ENCODE measurements at places on chromosomes 4 and X. TPM values are rescaled to one million over a fixed set of nuclear protein-coding genes. Genes with fewer than 3 reads are reported as not detected.

- H3K27me3 ChIP-seq: no peaks in the 10 kb centered on the region
- H3K27ac ChIP-seq: no peak overlapping the region
- no peaks in the 10 kb centered on the region for H3K36me3 ChIP-seq
- no peak overlapping the region for H3K4me3 ChIP-seq
- DNase-seq: no peak
Measured at GRCh38 chr4:77284036-77284435, 127.0 kb downstream of the CCNG2 start.

TKTL2 gene
- total RNA-seq: not detected

DNA sequence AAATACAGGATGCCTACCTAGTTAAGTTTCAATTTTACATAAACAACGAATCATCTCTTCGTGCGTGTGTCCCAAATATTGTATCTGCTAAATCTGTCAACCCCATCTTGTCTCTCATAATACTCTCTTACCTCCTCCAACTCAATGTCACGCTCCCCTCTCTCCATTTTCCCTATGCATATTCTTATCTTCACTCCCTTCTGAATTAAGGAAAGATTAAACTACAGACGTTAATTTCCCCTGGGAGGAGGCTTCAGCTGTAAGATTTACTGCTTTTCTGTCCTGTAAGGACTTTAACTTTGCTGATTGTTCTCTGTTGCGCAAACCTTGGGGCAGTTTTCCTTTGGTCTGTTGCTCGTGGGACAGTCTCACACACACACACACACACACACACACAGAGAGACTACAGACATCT, 455 bp upstream of the ABCB7 start:
- peak; percentile 50 for DNase-seq
- no peaks in the 10 kb centered on the region for H3K27me3 ChIP-seq
- H3K4me1 ChIP-seq: no peaks in the 10 kb centered on the region
- H3K4me3 ChIP-seq: peak overlapping the region; percentile 89
- no peaks in the 10 kb centered on the region for H3K36me3 ChIP-seq
- peak overlapping the region; percentile 69 for H3K27ac ChIP-seq

FGFBP2 gene
- total RNA-seq: not detected

DNA sequence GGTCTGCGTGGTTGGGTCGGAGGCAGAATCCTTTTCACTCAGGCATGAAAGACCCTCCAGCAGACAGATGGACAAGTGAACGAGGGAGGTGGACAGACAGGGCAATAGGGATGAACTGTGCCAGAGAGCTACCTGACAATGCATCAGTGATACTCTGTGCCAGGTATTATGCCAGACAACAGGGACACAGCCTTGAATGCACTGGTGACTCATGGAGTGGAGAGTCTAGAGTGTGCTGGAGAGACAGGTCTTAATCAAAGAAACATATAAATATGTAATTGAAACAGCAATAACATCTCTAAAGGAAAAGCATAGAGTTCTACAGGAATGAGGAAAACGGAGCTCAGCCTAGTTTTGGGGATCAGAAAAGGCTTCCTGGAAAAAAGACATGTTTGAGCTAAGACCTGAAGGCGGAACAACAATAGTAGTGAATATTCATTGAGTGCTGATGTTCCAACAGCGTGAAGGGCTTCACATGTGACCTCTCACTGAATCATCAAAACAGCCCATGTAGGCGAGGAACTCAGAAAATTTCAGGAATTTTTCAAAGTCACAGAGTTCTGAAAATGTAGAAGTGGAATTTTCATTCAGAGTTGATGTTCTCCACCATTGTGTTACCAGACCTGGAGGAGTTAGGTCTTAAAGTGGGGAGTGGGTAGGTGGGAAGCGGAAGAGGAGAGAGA, 20.0 kb upstream of the FGFBP2 start:
- no peak overlapping the region for H3K4me3 ChIP-seq
- H3K27ac ChIP-seq: no peak overlapping the region
- H3K27me3 ChIP-seq: peaks cover 6% of the 10 kb centered on the region
- no peaks in the 10 kb centered on the region for H3K4me1 ChIP-seq
- DNase-seq: no peak
- no peaks in the 10 kb centered on the region for H3K36me3 ChIP-seq

- H3K36me3 ChIP-seq: no peaks in the 10 kb centered on the region
- H3K27ac ChIP-seq: no peak overlapping the region
- no peaks in the 10 kb centered on the region for H3K27me3 ChIP-seq
- DNase-seq: no peak
- H3K4me1 ChIP-seq: no peaks in the 10 kb centered on the region
Measured at GRCh38 chrX:20463296-20464075, 196.8 kb upstream of the RPS6KA3 start.

COL25A1 gene
- under 0.01 TPM for total RNA-seq

DNA sequence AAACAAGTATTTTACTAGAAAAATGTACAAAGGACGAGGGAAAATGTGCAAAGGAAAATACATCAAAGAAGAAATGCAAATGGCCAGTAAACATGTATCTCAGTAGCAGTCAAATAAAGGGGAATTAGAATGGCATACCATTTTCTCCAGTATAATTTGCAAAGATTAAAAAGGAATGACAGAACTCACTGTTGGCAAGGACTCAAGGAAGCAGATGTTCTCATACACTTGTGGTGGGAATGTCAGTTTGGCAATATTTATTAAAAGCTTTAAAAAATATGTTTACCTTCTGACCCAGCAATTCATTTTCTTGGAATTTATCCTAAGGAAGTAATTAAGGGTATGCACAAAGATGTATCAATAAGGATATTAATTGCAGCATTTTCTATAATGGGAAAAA, 7.6 kb downstream of the CLCN5 start:
- H3K4me1 ChIP-seq: no peaks in the 10 kb centered on the region
- H3K36me3 ChIP-seq: no peaks in the 10 kb centered on the region
- peak; percentile 47 for DNase-seq
- no peak overlapping the region for H3K27ac ChIP-seq
- H3K27me3 ChIP-seq: no peaks in the 10 kb centered on the region

LYAR gene
- 11.8 TPM for total RNA-seq

GRCh38 chr4:89528526-89529133, 221.0 kb upstream of the GPRIN3 start:
- H3K27ac ChIP-seq: no peak overlapping the region
- H3K4me3 ChIP-seq: no peak overlapping the region
- DNase-seq: no peak
- H3K4me1 ChIP-seq: no peaks in the 10 kb centered on the region
- no peaks in the 10 kb centered on the region for H3K27me3 ChIP-seq

DNA sequence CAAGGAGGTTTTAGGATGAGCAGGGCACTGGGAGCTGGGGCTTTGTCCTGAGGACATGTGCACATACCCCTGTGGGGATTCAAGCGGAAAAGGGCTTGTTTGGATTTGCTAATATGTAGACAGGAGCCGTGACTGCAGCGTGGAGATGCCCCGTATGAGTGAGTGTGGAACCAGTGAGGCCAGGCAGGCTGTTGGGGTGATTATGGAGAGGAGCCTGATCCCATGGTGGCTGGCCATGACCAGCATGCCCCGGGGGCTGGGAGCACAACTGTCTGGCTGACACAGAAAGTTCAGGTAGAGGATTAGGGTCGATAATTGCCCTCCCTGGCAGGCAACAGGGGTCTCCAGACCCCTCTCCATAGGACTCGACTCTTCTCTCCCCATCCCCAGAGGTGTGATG, 68.8 kb upstream of the STX18 start:
- H3K4me1 ChIP-seq: peaks cover 6% of the 10 kb centered on the region
- no peak overlapping the region for H3K27ac ChIP-seq
- no peak for DNase-seq
- H3K4me3 ChIP-seq: no peak overlapping the region
- no peaks in the 10 kb centered on the region for H3K27me3 ChIP-seq
- no peaks in the 10 kb centered on the region for H3K36me3 ChIP-seq

WDR17 gene
- 2.1 TPM for total RNA-seq

SYTL5 gene
- 1.5 TPM for total RNA-seq

DNA sequence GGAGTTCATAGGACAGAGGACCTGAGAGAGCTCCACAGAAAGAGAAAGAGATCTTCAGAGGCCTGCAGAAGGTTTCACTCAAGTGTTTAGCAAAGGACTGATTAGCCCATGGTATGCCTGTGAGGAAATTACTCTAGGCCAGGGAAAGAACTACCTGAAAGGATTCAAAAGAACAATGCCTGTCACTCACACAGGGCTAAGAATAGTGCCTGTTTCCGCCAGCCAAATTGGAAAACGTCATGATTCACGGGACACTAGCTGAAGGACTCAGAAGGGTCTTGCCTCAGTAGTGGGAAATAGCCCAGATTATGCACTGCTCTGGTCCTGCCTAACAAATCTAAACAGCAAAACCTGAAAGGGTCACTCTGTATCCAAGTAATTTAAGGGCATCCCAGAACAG, 21.1 kb downstream of the SYTL4 start:
- no peak for DNase-seq
- no peaks in the 10 kb centered on the region for H3K36me3 ChIP-seq
- no peak overlapping the region for H3K27ac ChIP-seq
- H3K27me3 ChIP-seq: no peaks in the 10 kb centered on the region
- H3K4me1 ChIP-seq: no peaks in the 10 kb centered on the region

- no peak for DNase-seq
- H3K27me3 ChIP-seq: no peaks in the 10 kb centered on the region
- H3K4me1 ChIP-seq: no peaks in the 10 kb centered on the region
- no peak overlapping the region for H3K27ac ChIP-seq
- no peak overlapping the region for H3K4me3 ChIP-seq
Measured at GRCh38 chrX:104502460-104502859, 63.5 kb upstream of the IL1RAPL2 start.

- H3K4me3 ChIP-seq: no peak overlapping the region
- no peak overlapping the region for H3K27ac ChIP-seq
- no peaks in the 10 kb centered on the region for H3K27me3 ChIP-seq
- H3K36me3 ChIP-seq: no peaks in the 10 kb centered on the region
- no peak for DNase-seq
Measured at GRCh38 chr4:54558889-54559677, 98.7 kb upstream of the KIT start.

DNA sequence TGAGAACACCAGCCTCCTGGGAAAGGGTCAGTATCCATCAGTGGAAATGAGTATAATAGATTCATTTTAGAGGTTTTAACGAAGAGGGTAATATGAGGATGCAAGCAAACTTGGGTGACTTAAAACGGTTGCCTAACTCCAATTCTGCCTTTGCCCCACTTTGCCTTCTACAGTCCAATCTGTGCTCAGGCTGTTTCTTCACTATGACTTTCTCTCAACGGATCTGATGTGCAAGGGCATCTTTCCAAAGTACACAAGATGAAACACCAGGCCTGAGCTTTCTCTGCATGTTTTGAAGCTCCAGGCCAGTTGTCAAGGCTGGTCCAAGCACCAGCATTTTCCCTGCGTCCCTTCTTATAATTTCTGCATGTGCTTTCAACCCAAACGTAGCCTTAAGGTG, 68.0 kb upstream of the TMEM164 start:
- peaks cover 2% of the 10 kb centered on the region for H3K27me3 ChIP-seq
- no peak overlapping the region for H3K4me3 ChIP-seq
- no peaks in the 10 kb centered on the region for H3K36me3 ChIP-seq

- no peak for DNase-seq
- H3K36me3 ChIP-seq: no peaks in the 10 kb centered on the region
- H3K27me3 ChIP-seq: no peaks in the 10 kb centered on the region
- no peak overlapping the region for H3K4me3 ChIP-seq
- H3K27ac ChIP-seq: no peak overlapping the region
- no peaks in the 10 kb centered on the region for H3K4me1 ChIP-seq
Measured at GRCh38 chr4:77501851-77502250, 103.8 kb upstream of the CXCL13 start.

ZCCHC18 gene
- total RNA-seq: 1.3 TPM

GRCh38 chr4:7410446-7410845, 24.3 kb downstream of the PSAPL1 start:
- no peaks in the 10 kb centered on the region for H3K4me1 ChIP-seq
- DNase-seq: no peak
- H3K36me3 ChIP-seq: no peaks in the 10 kb centered on the region
- no peak overlapping the region for H3K27ac ChIP-seq
- H3K27me3 ChIP-seq: peaks cover 4% of the 10 kb centered on the region

DNA sequence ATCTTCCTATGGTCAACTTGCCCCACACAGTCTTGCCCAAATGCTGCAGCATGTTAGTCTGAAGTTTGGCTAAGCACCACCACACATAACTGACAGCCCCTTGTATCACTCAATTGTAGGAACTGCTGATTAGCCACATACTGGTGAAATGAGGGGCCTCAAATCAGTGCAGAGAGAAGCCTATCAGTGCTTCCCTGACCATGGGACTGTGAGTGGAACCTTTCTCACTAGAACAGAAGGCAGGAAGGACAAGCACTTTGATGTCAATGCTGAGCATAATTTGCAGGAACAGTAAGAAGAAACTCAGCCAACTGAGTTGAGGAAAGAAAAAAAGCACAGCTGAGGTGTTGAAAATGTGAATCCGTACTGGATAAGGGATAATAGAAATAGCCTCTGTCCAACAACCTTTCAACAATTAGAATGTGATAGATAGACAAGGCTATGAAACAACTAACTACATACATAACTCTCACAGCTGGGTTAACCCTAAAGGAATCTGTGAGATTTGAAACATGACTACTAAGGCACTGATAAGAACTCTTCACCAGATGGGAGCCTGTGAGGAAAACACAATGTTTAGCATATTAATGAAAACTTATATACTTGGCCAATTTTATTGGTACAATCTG, 136.6 kb upstream of the SH3RF1 start:
- no peak overlapping the region for H3K4me3 ChIP-seq
- DNase-seq: peak; percentile 32
- H3K36me3 ChIP-seq: no peaks in the 10 kb centered on the region
- H3K27me3 ChIP-seq: no peaks in the 10 kb centered on the region
- peaks cover 2% of the 10 kb centered on the region for H3K4me1 ChIP-seq

KLHL8 gene
- 15.7 TPM for total RNA-seq

CT83 gene
- total RNA-seq: not detected

CXCL11 gene
- total RNA-seq: not detected

GRCh38 chrX:50941638-50942037, 31.1 kb downstream of the BMP15 start:
- no peak for DNase-seq
- no peaks in the 10 kb centered on the region for H3K27me3 ChIP-seq
- H3K4me3 ChIP-seq: no peak overlapping the region
- H3K27ac ChIP-seq: no peak overlapping the region

GRCh38 chrX:74800062-74800461, 125.2 kb downstream of the NEXMIF start:
- no peak for DNase-seq
- H3K36me3 ChIP-seq: no peaks in the 10 kb centered on the region

AMOT gene
- 6.8 TPM for total RNA-seq

DNA sequence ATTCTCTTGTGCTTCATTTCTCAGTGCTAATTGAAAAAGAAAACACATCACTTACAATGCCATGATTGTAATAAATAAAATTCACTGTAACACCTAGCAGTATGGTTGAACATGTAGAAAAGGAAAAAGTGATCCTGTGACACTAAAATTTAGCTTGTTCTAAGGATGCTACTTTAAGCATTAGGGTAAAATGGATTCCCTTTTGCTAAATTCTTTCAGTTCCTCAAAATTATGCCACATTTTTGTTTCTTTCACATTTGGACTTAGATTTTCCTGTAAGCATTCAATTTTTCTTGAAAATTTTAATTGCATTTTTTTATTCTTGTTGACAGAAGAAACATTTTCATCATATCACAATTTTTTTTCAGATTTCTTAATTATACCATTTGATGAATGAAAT, 19.4 kb downstream of the TET2 start:
- H3K27ac ChIP-seq: no peak overlapping the region
- no peak overlapping the region for H3K4me3 ChIP-seq
- no peaks in the 10 kb centered on the region for H3K4me1 ChIP-seq

GRCh38 chr4:168221301-168221700, 97.3 kb downstream of the DDX60 start:
- no peaks in the 10 kb centered on the region for H3K36me3 ChIP-seq
- no peaks in the 10 kb centered on the region for H3K27me3 ChIP-seq
- peaks cover 10% of the 10 kb centered on the region for H3K4me1 ChIP-seq
- H3K27ac ChIP-seq: no peak overlapping the region
- no peak overlapping the region for H3K4me3 ChIP-seq

CSAG3 gene
- not detected for total RNA-seq

GRCh38 chr4:1244081-1244977, 4.6 kb downstream of the CTBP1 start:
- H3K4me1 ChIP-seq: peaks cover 16% of the 10 kb centered on the region
- DNase-seq: no peak
- H3K27ac ChIP-seq: no peak overlapping the region
- H3K27me3 ChIP-seq: no peaks in the 10 kb centered on the region

Measured in fibroblast of lung (primary cell).